ENCODE measurements at places on chromosomes 1 and 21.
A peak's percentile ranks its signal among the peaks of the same experiment; 100 is the strongest.

GRCh38 chr1:192489748-192490147 is 85.8 kb upstream of the RGS1 start:
- DNase-seq: no peak

GRCh38 chr1:234316937-234317336 is 56.3 kb upstream of the COA6 start:
- DNase-seq: no peak

GRCh38 chr1:23013657-23014056 is 2.0 kb downstream of the TEX46 start:
- DNase-seq: no peak

DNA sequence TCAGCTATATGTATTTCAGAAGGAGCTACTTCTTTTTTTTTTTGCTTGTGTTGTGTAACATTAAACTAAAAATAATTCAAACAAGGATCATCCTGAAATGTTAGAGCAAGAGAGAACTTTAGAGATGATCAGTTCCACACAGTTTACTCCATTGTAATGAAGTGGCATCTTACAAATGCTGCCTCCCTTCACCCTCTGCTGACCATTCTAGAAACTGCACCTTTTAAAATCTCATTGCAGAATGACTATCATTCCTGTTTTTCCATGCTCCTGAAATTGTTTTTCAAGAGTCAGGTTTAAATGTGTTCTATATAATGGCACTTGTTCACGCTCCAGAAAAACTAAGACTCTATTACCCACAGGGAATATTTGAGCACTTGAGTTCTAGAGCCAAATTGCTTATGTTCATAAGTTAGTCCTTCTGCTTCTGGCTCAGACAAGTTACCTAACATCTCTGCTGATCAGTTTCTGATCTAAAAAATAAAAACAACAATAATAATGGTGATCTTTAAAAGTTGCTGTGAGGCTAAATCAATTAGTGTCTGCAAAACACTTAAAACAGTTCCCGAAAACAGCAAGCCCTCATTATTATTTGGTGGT is 21.5 kb upstream of the SLC44A5 start:
- DNase-seq: peak; percentile 4

DNA sequence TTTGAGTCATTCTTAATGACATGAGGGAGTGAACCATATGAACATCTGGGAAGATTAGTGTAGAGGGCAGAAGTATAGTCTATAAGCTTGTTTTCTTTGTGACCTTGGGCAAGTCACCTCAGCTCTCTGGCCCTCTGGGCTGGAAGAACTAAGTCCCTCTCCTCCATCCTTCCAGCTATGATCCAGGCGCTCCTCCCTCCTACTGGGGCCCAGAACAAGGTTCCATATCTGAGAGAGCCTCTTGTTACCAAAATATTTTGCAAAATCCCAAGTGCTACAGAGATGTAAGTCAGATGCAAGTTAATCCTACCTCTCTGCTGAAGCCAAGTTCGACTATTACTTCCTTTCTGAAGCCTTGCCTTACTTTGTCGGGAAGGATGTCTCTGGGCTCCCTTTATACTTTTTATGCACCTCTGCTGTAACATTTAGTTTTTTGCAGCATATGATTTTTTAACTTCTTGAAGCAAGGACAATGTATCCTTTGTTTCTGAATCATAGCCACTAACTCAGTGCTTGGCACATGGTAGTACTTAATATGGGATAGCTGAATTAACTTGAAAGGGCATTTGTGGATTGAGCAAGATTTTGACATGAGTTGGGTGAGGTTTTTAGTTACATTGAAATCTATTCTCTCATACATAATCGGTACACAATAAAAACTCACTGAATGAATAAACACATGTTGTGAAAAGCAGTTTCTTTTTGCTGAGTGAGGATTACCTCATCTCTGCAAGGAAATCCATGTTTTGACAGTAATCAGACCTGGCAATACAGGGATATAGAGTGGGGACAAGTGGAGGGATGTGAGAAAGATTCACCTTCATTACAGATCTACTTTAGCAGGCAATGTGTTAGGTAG is 54.7 kb upstream of the BEND5 start:
- no peak for DNase-seq

- no peak for DNase-seq
Measured at GRCh38 chr1:226121049-226121586, 58.6 kb downstream of the H3-3A start.

- no peak for DNase-seq
Measured at GRCh38 chr1:34682452-34683223, 72.2 kb upstream of the GJB5 start.

- no peak for DNase-seq
Measured at GRCh38 chr21:42146821-42147220, 72.1 kb upstream of the ABCG1 start.

GRCh38 chr1:8423692-8424538 is 106.0 kb downstream of the SLC45A1 start:
- DNase-seq: no peak

GRCh38 chr1:226154593-226154992 is 31.9 kb downstream of the ACBD3 start:
- no peak for DNase-seq

- peak; percentile 80 for DNase-seq
Measured at GRCh38 chr1:44970317-44970716, 16.1 kb downstream of the EIF2B3 start.

- DNase-seq: no peak
Measured at GRCh38 chr1:183632964-183633363, 2.6 kb downstream of the ARPC5 start.

- no peak for DNase-seq
Measured at GRCh38 chr1:201594575-201595245, 55.8 kb downstream of the NAV1 start.

DNA sequence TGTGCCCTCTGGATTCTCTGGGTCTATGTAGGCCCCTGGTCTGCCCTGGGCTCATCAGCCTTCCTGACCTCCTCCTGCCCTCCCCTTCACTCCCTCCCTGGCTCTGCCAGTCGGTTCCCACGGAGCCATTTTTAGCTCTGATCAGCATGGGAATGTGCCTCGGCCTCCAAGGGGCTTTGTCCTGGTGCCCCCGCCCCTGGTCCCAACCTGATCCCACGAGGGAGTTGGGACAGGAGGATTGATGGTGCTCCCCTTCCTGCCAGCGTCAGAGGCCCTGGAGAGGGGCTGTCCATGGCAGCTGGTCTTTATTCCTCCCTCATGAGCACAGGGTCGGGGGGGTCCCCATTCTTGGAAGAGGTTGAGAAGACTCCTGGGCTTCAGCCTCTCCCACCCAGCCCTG is 24.9 kb downstream of the ETNK2 start:
- no peak for DNase-seq

- no peak for DNase-seq
Measured at GRCh38 chr1:180534214-180534613, 24.6 kb upstream of the OVAAL start.

- DNase-seq: no peak
Measured at GRCh38 chr1:110214454-110215404, 4.6 kb downstream of the KCNC4 start.

DNA sequence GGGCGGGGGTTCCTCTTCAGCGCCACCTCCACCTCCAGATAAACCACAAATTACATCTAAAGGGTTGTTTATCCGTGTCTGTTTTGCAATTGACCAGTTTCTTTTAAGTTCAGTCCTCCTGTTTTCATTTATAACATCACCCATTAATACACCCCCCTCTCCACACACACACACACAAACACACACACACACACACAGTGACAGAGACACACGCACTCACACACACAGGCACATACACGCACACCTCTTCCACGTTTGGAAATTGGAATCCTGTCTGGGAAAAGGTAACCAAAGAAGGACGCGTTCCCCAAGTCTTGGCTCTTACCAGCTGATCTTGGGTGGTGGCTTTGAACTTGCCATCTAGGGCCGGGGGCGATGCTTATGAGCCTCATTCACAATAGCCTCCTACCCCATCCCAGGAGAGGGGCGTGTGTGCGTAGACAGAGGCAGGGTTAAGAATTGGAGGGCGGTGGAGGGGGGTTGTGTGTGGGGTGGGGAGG is 442 bp upstream of the CSMD2 start:
- DNase-seq: no peak

GRCh38 chr1:116690396-116690848 is 22.9 kb upstream of the IGSF3 start:
- no peak for DNase-seq

- no peak for DNase-seq
Measured at GRCh38 chr1:80498673-80499072, 1302.1 kb upstream of the ADGRL2 start.

DNA sequence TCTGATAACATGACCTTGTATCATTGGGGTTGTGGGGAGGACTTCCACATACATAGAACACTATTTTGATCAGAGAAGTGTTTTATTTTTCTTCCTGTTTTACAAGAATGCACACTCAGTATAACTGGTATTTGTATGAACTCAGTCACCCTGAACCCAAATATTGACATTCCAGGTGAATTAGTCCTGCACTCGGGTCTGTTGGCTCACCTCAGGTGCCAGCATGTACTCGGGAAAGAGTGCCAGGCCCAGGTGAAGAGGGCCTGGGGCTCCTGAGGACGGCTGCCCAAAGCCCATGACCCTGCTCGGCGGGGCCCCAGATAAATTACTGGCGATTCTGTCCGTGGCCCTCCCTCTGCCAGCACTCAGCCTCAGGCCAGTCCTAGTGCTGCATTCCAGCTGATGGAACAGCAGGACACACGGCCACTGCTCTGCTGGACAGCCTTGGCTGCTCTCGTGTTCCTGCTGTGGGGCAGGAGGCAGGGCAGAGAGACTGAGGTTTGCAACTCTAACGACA is 75.4 kb upstream of the TMPRSS2 start:
- DNase-seq: no peak

DNA sequence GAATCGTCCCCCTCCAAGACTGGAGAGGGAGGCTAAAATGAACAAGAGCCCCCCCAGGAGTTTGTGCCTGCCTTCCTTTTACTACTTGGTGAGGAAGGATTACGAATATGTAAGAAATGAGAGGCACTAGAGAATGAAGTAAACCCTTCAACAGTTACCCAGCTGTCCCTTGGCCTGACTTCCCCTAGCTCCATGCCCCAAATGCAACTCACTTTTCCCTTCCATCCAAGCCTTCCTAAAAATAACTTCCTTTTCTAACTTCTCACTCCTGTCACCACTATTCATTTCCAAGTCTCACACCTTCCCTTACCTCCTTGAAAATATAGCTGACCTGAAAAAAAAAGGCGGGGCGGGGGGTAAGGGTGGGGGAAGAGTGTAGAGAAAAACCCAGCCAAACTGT is 96.6 kb upstream of the HNRNPU start:
- DNase-seq: no peak

GRCh38 chr1:15346346-15347030 is 63.2 kb upstream of the EFHD2 start:
- no peak for DNase-seq

- DNase-seq: peak; percentile 39
Measured at GRCh38 chr1:108512239-108513043, 47.5 kb upstream of the EEIG2 start.

DNA sequence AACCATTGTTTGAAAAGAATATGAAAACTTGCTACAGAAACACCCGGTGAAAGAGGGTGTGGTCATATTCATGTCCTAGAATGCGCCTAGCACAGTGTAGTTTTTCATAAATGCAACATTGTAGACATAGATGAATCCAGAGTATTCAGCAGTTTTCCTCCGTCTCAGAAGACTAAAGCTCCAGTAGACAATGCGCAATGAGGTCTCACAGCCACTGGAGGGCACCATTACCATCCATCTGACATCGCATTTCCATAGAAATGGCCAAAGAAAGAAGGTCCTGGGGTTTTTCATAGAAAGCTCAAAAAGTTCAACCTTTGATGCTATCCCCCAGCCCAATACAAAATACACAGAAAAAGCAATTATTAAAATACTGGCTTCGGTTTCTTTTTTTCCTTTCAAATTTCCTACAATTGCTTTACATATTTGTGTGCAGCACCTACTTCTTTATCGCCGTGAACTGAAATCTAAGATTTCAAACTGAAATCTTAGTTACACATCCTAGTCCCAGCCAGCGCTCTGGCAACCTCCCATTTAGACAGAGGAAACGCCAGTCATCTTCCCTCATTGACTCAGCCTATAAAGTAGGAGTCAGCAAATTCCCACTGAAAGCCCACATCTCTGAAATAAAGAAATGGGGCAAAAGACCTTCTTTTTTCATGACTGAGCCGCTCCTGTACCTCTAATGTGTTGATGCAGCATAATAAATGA is 3.9 kb upstream of the CD58 start:
- no peak for DNase-seq

DNA sequence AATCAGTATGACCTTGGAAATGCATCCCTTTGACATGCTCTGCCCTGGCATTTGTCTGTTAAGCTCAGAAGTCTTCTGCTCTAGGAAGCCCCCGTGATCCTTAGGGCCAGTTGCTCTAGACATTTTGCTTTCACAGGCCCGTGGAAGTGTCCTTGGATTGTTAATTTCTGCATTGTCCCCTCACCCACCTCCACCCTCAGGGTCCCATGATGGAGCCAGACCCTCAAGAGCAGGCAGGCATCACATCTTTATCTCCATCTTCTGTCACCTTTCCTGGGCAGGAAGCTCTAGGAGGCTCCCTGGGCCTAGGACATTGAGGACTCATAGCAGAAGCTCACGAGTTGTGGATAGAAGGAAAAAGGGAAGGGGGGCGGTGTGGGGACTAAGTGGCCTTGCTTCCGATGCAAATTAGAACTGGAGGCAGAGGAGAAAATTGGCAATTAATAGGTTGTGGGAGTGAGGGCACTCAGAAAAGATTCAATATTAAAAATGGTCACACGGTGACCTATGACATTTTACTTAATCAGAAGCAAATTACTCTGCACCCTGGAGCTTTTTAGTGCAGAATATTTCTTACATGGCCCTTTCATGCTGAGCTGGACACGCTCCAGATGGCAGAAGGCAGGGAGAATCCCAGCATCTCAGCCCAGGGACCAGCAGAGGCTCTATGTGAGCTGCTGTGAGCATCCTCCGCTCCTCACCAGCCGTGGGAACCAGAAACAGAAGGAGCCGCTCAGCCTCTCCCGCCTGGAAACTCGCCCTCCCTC is 185.0 kb downstream of the MATN1 start:
- DNase-seq: no peak

GRCh38 chr1:105686874-105687690 is 1369.4 kb upstream of the PRMT6 start:
- DNase-seq: no peak

GRCh38 chr1:222634180-222635013 is 16.5 kb downstream of the MIA3 start:
- peak; percentile 68 for DNase-seq

- no peak for DNase-seq
Measured at GRCh38 chr21:41995577-41995976, 14.6 kb downstream of the ZBTB21 start.

- no peak for DNase-seq
Measured at GRCh38 chr1:100616121-100616621, 78.2 kb downstream of the GPR88 start.

DNA sequence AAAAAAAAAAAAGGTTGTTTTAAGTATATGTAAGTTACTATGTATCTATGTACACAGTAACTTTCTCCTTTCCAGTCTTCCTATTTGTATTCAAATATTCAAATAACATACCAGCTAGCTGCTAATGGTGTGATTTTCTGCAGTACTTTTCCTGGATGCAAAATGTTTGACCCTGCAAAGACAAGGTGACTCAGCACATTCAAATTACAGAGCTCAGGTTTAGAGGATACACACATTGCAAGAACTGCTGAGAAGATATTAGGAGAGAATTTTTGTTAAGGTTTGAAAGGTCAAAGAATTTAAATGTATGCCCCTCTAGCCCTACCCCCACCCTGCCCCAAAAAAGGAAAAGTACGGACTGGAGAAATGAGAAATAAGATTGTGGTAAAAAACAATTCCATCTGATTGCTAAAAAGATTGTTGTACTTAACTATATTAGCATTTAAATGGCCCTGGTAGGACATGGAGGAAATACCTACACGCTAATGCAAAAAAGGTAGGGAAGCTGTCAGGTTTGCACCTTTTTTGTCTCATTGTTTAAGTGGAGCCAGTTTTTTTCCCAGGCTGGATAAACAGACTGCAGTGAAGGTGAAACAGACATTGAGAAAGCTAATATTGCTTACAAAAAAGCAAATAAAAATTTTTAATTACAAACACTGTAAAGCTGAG is 45.6 kb downstream of the ZNF281 start:
- no peak for DNase-seq

All from HS-27A (cell line).